Fibroblast of the conjunctiva (primary cell): ENCODE measurements at places on chromosomes 11 and 22.

GRCh38 chr11:27300974-27301373 is 62.0 kb downstream of the CCDC34 start:
- DNase-seq = no peak

DNA sequence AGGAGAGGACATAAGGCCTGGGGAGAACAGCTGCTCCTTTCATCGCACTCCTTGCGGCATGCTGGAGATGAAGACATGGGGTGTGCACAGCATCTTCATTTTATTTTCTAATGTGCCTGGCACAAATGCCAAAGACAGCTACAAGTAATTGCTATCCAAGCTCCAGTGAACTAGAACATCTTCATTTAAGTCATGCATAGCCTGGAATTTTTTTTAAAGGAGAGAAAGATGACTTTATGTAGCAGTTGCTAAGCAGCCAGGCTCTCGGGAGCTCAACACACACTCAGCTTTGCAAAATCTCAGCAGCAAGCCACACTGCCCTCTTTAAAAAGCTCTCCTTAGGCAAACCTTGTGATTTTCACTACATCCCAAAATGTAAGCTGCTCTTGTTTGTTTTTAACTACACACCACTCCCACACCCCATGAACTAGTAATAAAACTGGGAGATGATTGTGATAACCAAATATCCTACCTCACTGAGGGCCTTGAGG is 164.5 kb upstream of the POU2AF2 start:
- no peak for DNase-seq

GRCh38 chr22:42297778-42298177 is 27.3 kb upstream of the TCF20 start:
- DNase-seq = no peak

DNA sequence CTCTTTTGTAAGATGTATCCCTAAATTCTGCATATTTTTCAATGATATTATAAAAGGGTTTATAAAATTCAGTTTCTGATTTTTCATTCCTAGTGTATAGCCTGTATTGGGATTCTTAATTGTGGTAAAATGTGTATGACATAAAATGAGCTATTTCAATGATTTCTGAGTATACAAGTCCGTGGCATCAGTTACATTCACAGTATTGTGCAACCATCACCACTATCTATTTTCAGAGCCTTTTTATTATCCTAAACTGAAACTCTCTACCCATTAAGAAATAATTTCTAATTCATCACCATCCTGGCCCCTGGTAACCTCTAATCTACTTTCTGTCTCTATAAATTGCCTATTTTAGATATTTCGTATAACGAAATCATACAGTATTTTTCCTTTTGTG is 39.8 kb downstream of the EIF3F start:
- DNase-seq = no peak

- DNase-seq = no peak
These were observed 12.6 kb downstream of the OR6Q1 start for GRCh38 chr11:58043379-58043778.

- DNase-seq = no peak
These were observed 11.0 kb upstream of the GRAMD4 start for GRCh38 chr22:46609175-46609690.
